C1 segment of cervical spinal cord (tissue), 14 donors: ENCODE measurements at places on chromosomes 3 and 15.

DNA sequence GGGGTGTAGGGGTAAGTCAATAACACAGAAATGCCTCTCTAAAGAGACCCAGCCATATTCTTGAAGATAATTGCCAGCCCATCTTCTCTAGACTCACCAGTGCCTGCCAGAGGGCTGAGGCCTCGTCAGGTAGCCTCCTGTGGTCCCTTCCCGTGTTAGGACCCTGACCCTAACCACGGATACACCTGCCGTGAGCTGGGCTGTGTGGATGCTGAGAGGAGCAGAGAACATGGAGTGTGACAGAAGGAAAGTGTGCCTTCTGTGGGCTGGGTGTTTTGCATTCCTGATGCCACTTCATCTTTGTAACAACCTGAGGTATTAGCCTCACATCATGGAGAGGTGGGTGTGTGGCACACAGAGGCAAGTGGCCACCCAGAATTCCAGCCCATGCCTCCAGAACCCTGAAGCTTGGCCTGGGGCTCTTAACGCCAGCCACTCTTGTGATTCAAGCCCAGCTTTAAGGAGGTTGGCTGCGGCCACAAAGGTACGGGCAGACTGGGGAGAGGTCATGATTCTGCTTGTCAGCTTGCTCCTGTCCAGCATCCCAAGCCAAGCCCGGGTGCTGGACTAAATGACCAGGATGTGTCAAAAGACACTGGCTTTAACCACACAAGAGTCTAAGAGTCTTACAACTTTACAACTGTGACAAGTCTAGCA is 21.1 kb upstream of the ABTB1 start:
- no peak for DNase-seq

- DNase-seq, result no peak
Observed at GRCh38 chr3:197205675-197206074, 92.7 kb downstream of the DLG1 start.

GRCh38 chr15:51243774-51244173 is 94.6 kb downstream of the CYP19A1 start:
- DNase-seq, result no peak

DNA sequence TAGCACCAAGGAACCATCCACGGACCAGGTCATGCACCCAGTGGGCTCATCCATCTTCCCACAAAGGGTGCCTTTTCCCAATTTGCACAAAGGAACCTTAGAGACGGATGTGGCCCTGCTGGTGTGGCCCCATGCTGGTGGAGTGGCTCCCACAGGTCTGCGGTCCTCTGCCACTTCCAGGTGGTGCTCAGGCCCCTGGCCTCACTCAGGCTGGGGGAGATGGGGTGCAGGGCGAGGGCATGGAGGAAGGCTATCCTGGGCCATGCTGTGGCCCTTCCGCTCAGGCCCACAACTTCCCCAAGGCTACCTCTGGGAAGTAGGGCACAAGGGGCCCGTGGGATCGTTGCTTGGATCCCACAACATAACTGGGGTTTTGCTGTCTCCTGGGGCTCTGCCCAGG is 5.2 kb upstream of the SYNM start:
- no peak for DNase-seq

DNA sequence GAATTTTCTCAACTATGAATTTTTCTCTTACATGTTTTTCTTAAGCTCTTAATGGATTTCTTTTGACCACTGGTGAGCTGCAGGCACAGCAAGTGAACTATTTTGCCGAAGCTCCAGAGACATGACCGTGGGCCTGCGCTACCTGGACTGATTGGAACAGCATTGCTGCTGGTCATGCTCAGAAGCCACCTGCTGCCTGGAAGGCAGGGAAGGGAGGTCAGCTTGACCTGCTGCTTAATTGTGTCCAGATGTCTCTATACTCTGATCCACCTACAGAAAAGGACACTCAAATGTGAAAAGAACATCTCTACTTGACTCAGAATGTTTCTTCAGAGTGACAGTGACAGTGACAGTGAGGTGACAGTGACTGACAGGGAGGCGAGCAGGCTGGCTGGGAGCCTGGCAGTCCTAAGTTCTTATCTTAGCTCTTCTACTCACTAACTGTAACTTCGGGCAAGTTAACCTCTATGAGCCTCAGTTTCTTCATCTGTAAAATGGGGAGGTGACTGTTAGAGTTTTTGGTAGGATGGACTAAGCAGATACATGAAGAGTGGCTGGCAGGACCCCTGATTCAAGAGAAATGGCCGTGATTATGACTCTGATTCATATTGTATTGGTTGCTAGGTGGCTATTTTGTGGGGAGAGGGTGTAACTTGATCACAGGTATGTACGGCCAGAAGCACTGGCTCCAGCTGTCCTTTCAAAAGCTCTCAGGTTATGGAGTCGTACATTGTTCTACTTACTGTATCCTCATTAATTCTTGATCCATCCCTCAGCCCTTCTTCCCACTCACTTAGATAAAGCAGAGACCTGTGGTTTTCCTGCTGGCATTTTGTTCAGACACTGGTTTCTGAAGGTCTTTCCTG is 54.8 kb upstream of the DLG1 start:
- no peak for DNase-seq

- no peak for DNase-seq
Observed at GRCh38 chr3:141052201-141053069, 1.3 kb downstream of the SPSB4 start.
